ENCODE measurements at places on chromosomes 5 and 9.

DNA sequence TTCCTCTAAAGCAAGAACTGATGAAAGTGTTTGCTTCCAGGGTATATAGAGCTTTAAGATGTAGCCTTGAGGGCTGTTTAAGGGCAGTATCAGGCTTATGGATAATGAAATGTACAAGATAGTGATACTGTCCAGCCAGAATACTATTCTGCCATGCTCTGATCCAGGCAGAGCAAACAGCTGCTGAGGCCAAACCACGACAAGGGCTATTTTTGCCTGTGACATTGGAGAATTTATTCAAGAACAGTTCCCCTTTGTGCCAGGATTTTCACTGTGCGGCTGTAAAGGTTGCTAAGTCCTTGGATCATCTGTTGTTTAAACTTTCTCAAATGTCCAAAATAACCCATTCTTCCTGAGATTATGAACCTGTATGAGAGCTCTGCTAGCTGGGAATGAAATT is 70.4 kb downstream of the OTP start:
- no peak for DNase-seq

DNA sequence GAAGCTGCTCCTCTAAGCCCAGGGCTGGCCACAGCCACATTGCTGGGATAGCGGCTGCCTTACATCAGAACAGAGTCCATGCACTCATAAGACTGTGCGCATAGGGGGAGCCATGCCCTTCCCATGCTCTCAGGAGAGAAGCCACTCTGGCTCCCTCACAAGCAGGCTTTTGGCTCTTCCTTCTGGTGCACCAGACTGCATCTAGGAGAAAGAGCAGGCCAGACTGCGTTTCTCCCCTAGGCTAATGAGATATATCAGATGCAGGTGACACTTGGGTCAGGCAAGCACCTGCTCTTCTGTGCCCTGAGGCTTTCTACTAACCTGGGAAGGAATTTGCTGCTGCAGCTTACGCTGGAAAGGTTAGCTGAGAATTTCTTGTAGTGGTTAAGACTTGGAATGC is 43.2 kb upstream of the BRINP1 start:
- DNase-seq, result no peak

DNA sequence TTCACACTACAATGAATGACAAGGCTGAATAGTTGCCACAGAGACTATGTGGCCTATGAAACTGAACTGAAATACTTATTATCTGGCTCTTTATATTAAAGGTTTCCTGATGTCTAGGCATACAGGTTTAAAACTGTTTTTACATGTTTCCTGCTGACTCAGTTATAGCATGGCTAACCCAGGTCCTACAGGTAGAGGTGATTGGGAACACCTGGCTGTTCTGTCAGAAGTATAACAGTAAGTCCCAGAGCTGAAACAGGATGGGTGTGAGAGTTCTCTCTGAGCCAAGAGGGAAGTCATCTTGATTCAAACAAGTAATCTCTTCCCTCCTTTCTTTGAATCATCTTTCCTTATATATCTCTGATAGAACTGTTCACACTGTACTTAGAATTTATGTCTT is 4.9 kb upstream of the ADGRV1 start:
- DNase-seq, result no peak

GRCh38 chr9:90735952-90736351 is 65.7 kb upstream of the SYK start:
- DNase-seq, result no peak

DNA sequence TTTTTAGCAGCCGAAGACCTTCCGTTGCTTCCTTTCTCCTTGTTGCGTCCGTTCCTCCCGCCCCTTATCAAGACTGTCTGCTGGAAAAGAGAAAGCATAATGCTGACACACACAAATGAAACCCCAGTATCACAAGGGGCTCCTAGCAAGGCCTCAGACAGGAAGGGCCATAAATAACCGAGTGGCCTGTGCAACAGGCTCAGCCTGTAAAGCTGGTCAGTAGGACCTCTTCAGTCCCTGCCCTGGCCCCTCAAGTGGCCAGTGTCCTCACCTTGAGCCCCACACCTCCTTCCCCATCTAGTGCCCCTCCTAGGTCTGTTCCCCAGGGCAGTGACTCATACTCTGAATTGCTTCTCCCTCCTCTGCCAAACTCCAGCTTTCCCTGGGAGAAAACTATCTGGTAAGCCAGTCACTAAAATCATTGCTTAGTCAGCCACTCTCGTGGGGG is 174.6 kb upstream of the IL12B start:
- no peak for DNase-seq

GRCh38 chr5:75672616-75673015 is 44.6 kb downstream of the POC5 start:
- DNase-seq, result no peak

- DNase-seq, result no peak
These were observed 372.7 kb downstream of the ICE1 start for GRCh38 chr5:5795074-5795771.

All from cortex of kidney (tissue), 1 donor.